ENCODE measurements at places on chromosomes 16 and 17.
A peak's percentile ranks its signal among the peaks of the same experiment; 100 is the strongest.

DNA sequence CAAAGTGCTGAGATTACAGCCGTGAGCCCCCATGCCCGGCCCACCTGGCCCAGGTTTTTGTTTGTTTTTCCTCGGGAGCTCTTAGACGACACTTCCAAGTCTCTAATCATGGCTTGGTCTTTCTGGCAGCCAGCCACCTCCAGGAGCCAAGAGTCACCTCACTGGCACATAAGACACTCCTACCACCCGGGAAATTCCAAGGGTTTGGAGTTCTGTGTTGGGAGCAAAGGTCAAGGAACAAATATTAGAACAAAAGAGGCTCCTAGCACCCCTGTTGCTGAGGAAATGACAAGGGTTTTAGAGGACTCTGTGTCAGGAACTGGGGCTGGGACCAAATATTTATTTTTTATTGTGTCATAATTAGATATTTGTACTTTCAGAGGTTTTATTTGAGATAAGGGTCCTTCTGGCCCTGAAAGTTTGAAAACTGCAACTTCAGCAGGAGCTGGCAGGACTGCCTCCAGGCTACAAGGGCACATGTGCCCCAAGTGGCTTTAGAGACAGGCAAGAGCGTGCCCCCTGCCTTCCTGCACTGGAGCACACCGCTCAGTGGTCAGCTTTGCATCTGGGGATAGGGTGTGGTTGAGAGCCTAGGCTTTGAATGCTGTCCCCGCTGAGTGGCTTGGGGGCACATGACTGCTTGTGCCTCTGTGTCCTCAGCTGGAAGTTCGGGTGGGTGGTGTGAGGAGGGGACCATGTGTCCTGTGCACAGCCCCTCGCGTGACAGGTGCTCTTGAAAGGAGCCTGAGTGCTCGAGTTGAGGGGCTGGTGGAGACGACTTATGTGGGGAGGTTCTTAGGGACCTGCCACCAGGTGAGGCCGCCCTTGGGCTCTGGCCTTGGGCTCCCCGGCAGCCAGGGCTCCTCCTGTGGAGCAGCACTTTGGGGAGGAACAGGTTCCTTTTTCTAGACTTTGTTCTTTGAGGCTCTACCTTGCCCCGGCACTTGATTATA lies 29.7 kb downstream of the MGRN1 start:
- no peaks in the 10 kb centered on the region for H3K36me3 ChIP-seq
- no peaks in the 10 kb centered on the region for H3K27me3 ChIP-seq
- H3K4me1 ChIP-seq, result peaks cover 20% of the 10 kb centered on the region

GRCh38 chr16:47049901-47050583 lies 76.6 kb upstream of the DNAJA2 start:
- peaks cover 12% of the 10 kb centered on the region for H3K4me1 ChIP-seq
- H3K4me3 ChIP-seq, result no peak overlapping the region
- DNase-seq, result no peak
- no peaks in the 10 kb centered on the region for H3K36me3 ChIP-seq
- H3K27me3 ChIP-seq, result no peaks in the 10 kb centered on the region

DNA sequence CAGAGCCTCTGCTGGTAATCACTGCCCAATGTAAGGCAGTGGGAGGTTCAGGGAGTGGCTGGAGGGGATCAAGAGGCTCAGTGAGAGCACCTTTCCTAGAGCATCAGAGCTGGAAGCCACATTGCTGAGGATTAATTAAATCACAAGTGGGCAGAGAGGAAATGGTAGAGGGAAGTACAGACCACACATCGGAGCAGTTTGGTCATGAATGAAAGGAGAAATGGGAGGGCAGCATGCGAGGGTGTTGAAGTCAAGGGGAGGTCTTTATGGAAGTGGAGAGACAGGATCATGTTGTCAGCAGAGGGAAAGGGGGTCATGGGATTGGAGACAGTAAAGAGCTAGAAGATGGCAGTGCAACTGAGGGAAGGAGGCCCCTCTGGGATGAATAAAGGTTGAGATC lies 2.3 kb downstream of the CCL17 start:
- H3K4me3 ChIP-seq, result no peak overlapping the region
- no peaks in the 10 kb centered on the region for H3K36me3 ChIP-seq

GRCh38 chr17:74773871-74774286 lies 2.3 kb downstream of the NAT9 start:
- no peak for DNase-seq
- H3K36me3 ChIP-seq, result no peaks in the 10 kb centered on the region
- no peaks in the 10 kb centered on the region for H3K27me3 ChIP-seq
- peaks cover 25% of the 10 kb centered on the region for H3K4me1 ChIP-seq
- no peak overlapping the region for H3K27ac ChIP-seq
- H3K4me3 ChIP-seq, result peak overlapping the region; percentile 30
